ENCODE measurements at places on chromosomes 3 and 15. TPM values are rescaled to one million over a fixed set of nuclear protein-coding genes. Genes with fewer than 3 reads are reported as not detected.

The LMAN1L gene
- total RNA-seq: 0.04 TPM

The CCDC39 gene
- total RNA-seq: not detected

The SCAMP5 gene
- total RNA-seq: 2.0 TPM

The TMCO5A gene
- not detected for total RNA-seq

The TMF1 gene
- 26.7 TPM for total RNA-seq

The TMC3 gene
- total RNA-seq: 0.04 TPM

The CDHR4 gene
- total RNA-seq: not detected

The DPPA2 gene
- total RNA-seq: not detected

The C15orf39 gene
- 5.5 TPM for total RNA-seq

The CYP8B1 gene
- total RNA-seq: not detected

The TRMT10C gene
- total RNA-seq: 25.8 TPM

The CYP1A2 gene
- total RNA-seq: not detected

The MASP1 gene
- 8.2 TPM for total RNA-seq

The UROC1 gene
- total RNA-seq: 0.04 TPM

The A4GNT gene
- total RNA-seq: not detected

The CD200R1L gene
- not detected for total RNA-seq

The WDR82 gene
- total RNA-seq: 52.6 TPM

The KNL1 gene
- 8.7 TPM for total RNA-seq

Measured in muscle of leg (tissue), 16 donors.